Kidney tubule cell (primary cell): ENCODE measurements at places on chromosomes 1 and 21.

GRCh38 chr1:203985044-203985443 is 87.9 kb upstream of the SOX13 start:
- DNase-seq = no peak

GRCh38 chr21:32209580-32209979 is 69.3 kb downstream of the MIS18A start:
- no peak for DNase-seq

DNA sequence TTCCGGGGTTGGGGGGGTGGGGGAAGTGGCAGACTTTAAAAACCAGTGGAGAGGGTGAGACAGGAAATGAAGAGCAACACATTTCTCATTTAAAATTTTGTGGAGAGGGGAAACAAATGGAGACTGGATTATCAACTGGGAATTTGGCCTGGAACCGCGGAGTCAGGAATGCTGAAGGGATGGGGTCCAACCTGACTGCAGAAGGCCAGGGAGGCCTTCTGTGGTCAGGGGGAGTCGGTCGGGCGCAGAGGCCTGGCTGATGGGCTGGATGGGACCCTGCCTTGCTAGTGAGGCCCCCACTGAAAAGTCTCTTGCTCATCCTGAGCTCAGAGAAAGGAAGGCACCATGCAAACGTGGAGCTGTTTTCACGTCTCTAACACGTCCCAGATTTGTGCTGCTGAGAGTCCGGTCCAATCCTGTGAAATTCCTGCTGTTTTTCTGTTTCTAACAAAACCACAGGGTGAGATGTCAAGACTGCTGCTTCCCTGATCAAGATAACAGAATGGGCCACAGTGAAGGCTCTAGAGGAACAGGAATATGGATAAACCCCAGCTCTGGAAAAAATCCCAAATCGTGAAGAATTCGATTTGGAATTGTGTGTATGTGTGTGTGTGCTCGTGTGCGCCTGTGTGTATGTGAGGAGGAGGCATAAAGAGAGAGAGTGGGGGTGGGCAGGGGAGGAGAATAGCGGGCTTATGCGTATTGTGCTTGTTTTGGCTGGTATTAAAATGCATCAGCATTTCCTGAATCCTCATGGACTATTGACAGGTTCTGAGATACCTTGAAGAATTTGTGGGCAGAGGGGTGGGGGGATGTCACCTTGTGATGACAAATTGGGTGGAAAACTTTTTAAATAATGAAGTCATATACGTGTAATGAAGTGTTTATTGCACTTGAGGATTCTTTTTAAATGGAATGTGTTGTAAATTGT is 117.4 kb downstream of the NGF start:
- DNase-seq = no peak

DNA sequence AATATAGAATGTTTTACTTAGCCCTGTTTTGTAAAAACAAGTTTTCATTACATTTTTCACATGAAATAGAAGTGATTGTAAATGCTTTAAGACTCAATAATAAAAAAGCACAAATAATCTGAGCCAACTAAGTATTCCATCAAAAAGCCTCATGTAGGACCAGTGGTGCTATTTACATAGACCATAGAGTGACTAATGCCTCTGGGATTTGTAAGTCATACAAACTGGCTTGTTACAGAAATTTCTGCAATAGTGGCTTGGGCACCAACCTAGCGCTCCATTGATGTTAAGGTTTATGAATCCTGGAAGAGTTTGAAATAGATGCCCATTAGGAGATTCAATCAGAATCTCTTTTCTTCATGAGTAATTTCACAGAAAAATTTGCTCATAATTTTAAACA is 31.9 kb downstream of the ZMYM1 start:
- DNase-seq = peak; percentile 59

GRCh38 chr21:15199414-15200383 is 134.9 kb upstream of the NRIP1 start:
- no peak for DNase-seq

GRCh38 chr1:92317836-92318493 is 19.1 kb downstream of the RPAP2 start:
- no peak for DNase-seq

- DNase-seq = no peak
Observed at GRCh38 chr1:72620453-72620852, 338.1 kb upstream of the NEGR1 start.

DNA sequence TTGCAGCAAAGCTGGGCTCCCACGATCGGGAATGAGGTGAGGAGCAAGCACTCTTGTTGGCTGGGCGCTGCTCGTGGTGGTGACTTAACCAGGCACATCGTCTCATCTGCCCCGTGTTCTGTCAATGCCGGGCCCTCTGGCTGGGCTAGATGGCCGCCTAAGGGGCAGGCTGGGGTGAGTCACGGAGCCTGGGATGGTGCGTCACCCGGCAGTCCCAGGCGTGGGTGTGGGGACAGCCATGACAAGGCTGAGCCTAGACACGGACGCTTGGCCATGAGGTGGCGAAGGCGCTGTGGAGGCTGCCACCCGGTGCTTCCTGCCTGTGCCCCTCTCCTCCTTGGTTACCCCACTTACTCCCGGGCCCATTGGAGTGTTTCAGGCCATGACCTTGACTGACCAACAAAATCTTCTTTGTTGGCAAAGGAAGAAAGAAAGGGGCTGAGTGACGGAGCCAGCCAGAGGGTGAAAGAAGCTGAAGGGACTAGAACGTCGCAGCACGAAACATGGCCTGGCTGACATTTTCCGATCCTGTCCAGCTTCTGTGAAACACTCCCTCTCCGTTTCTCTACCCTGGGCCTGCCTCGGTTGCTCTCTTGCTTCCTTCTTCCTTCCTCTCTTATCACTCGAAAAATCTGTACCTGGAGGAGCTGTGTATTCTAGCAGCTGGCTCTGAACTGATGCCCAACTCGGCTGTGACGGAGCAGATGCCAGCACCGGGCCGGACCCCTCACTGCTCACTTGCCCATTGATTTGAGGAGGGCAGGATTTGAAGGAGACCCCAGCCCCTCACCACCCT is 596 bp downstream of the CD247 start:
- no peak for DNase-seq

DNA sequence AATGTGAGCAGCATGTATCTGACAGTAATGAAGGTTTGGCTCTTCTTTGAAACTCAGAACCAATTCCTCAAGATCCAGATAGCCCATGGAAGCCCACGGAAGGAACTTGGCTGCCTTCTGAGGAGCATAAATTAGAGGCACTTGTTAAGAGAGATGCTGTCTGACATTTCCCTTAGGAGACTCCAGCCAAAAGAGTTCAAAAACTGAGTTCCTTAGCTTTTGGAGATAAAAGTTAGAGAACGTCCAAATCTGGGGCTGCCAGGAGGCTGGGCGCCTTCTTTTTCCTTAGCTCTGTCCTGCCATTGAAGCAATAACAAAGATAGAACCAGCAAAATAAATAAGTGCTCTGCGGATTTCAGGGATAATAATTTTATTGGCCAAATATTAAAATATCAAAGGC is 439.6 kb upstream of the USP24 start:
- no peak for DNase-seq
